ENCODE measurements at places on chromosomes 12 and 14. TPM values are rescaled to one million over a fixed set of nuclear protein-coding genes. Genes with fewer than 3 reads are reported as not detected.

LRTM2 gene
- total RNA-seq = 8.1 TPM

DTX1 gene
- 37.2 TPM for total RNA-seq

KRT7 gene
- total RNA-seq = not detected

IFNG-AS1 gene
- total RNA-seq = 0.31 TPM

SOX5 gene
- total RNA-seq = 394 TPM

HSPA2 gene
- 10.3 TPM for total RNA-seq

DHRS2 gene
- not detected for total RNA-seq

CSRNP2 gene
- 97.0 TPM for total RNA-seq

SCYL2 gene
- total RNA-seq = 131 TPM

RNASE7 gene
- total RNA-seq = not detected

SLC4A8 gene
- 66.7 TPM for total RNA-seq
